HS-27A (cell line): ENCODE measurements at places on chromosomes 4 and X.

- DNase-seq, result no peak
These were observed 106.2 kb downstream of the PRRG1 start for GRCh38 chrX:37455381-37455780.

DNA sequence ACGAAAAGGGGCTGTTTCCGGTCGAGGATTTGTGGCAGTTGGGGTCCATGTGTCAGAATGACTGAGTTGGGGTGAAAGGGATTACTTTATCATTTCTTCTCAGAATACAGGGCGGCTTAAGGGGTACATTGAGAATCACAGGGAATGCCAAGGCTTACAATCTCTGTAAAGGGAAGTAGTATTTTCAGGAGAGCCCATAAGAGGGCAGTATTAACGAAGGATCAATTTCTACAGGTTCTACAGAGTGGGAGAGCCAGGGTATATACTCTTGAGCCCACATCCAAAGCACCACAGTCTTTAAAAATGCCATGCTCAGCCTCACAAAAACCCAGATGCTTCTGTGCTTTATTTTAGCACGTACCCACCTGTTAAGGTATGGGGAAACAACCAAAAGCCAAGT, 67.7 kb upstream of the ZXDA start:
- no peak for DNase-seq

DNA sequence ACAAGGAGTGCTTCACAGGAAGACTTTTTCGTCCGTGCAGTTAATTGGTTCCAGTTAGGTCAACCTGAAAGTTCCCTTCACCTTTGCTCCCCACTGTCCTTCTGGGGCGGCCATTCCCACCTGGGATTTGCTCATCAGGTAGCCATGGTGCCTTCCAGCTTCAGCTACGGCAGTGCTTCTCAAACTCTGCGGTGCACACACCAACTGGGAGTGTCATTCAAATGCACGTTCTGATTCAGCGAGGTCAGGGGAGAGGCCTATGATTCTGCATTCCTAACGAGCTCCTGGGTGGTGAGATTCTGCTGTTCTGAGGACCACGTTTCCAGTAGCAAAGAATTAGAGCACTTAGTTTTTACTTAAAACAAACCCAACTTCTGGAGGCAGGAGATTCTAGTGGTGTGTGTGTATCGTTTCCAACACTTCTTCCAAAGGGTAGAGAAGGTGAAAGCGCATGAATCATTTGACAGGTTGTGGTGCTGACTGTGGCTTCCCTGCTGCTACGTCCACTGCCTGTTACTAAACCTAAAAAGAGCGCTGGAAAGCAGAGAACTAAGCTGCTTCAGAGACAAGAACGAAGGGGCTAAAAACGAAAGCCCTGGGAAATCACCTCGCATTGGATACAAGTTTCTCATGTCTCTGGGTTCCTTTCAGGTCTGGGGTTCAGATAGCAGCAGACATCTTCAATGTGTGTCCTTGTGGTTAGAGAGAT, 4.7 kb upstream of the HELT start:
- DNase-seq, result no peak

GRCh38 chr4:140740422-140740821, 15.8 kb downstream of the TBC1D9 start:
- DNase-seq, result no peak

- DNase-seq, result no peak
These were observed 275.1 kb upstream of the RASGEF1B start for GRCh38 chr4:81746773-81747172.

DNA sequence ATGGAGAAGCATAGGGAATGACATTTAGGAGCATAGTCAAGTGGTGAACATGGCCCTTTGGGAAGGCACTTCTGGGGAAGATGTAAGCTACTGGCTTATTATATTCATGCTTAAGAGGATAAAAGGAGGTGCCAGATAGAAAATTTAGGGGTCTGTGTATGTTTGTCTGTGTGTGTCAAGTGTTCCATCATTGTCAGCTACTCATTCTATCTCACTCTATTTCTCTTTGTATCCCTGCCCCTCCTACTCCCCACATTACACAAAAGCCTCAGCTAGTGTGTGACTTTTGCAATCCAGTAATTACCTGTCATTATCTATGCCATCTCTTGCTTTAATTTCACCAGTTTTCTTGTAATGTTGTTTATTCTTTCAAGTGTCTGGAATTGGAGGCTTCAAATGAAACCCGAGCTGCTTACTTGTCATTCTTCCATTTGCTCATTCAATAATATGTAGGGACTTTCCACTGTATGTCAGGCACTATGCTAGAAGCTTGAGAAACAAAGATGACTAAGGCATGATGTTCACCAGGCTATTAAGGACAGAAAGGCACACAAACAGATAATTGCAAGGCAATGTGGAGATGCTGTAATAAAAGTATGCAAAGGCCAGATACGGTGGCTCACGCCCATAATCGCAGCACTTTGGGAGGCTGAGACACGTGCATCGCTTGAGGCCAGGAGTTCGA, 229.8 kb upstream of the TEX13C start:
- DNase-seq, result no peak

DNA sequence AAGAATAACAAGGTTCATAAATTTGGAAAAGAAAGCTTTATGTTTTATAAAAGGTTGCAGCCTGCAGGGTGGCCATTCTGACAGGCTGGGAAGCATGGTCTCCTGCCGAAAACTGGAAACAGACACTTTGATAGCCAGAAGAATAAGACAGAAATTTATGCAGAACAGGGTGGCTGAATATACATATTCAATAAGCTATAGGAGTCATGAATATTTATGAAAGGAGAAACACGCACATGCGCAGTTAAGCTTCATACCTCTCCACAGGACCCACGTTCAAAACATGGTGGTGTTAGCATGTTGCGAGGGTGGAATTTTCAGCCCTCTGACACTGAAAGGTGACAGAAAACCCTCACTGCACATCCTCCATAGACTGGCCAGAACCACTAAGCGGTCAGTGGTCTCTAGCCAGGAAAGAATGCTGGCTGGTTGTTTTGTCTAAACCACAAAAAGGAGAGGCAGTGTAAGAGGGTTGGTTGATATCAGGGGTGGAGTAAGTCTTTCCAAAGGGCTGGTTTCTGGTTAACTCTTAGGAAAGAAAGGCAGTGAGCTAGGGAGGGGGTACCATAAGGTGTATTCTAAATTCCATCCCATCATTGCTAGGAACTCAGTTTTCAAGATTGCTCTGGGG, 58.2 kb downstream of the ANXA10 start:
- no peak for DNase-seq

DNA sequence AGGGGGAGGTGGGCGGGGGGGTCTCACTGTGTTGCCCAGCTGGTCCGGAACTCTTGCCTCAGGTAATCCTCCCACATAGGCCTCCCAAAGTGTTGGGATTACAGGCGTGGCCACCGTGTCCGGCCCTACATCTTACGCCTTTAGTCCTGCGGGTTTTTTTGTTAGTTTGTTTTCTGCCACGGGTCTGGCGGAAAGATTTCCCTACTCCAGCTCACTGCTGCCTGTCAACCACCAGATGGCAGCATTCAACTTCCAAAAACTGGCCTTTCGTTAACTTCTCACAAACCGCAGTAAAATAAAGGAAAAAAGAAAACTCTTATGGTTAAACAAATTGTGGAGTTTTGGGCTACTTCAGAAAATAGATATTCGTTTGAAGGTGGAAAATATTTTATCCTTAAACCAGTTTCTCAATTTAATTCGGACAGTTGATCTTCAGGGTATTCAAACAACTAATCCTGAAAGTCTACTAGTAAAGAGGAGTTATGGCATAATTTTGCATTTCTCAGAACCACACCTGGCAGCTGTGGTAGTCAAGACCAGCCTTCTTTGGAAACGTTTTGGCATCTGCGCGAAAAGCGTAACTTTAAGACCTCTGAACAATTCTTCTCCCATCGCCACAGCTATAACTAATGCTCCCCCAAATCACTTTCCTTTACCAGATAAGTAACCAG, 41.1 kb downstream of the LUZP4 start:
- DNase-seq, result peak; percentile 33

GRCh38 chr4:37588150-37588549, 98.0 kb downstream of the RELL1 start:
- no peak for DNase-seq
